ENCODE measurements at places on chromosomes 13 and 19. TPM values are rescaled to one million over a fixed set of nuclear protein-coding genes. Genes with fewer than 3 reads are reported as not detected.

Gene PTGER1
- 0.29 TPM for total RNA-seq

Gene LRRC25
- not detected for total RNA-seq

Gene ZNF836
- 4.3 TPM for total RNA-seq

Gene PCP2
- total RNA-seq: not detected

Data from MCF 10A (cell line).